Stimulated activated CD8-positive, alpha-beta memory T cell treated with anti-CD3 and anti-CD28 coated beads, Interleukin-7, amount 100 ng/mL, for 4 hours (primary cell): ENCODE measurements at places on chromosomes 11 and 22.

- DNase-seq, result no peak
These were observed 90.0 kb downstream of the INSC start for GRCh38 chr11:15204711-15205110.

- no peak for DNase-seq
These were observed 1.8 kb downstream of the ALKBH8 start for GRCh38 chr11:107563702-107564101.

DNA sequence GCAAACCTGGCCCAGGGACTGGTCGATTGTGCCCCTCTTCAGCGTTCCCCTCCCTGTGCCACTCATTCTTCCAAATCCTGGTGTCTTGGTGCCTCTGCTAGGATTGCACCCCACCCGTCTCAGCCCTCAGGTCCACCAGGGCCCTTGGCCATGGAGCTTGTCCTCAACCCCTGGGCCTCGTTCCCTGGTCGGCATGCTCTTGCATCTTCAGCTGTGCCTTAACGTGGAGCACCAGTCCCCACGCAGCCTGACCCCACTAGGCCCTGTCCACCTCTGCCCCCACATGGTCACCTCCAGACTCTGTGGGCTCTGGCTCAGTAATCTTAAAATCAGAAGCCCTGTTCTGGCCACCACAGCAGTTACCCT is 61.1 kb downstream of the OSBP2 start:
- DNase-seq, result no peak

DNA sequence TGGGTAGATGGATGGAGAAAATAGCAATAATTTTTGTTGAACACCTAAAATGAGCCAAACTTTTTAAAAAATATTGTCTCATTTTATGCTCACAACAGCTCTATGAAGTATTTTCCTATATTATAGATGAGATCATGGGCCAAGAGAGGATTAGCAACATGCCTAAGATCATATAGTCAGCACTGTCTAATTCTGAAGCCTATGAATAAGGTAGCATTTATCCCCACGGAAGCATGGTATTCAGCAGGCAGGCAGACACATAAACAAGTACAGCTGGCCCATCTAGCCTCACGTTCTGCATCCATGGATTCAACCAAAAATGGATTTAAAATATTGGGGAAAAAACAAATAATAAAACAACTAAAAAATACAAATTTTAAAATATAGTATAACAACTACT is 21.9 kb upstream of the RAB30 start:
- no peak for DNase-seq

GRCh38 chr22:19968450-19968891 is 26.9 kb upstream of the TXNRD2 start:
- DNase-seq, result no peak

- no peak for DNase-seq
These were observed 94.0 kb upstream of the APOA1 start for GRCh38 chr11:116931206-116931953.

DNA sequence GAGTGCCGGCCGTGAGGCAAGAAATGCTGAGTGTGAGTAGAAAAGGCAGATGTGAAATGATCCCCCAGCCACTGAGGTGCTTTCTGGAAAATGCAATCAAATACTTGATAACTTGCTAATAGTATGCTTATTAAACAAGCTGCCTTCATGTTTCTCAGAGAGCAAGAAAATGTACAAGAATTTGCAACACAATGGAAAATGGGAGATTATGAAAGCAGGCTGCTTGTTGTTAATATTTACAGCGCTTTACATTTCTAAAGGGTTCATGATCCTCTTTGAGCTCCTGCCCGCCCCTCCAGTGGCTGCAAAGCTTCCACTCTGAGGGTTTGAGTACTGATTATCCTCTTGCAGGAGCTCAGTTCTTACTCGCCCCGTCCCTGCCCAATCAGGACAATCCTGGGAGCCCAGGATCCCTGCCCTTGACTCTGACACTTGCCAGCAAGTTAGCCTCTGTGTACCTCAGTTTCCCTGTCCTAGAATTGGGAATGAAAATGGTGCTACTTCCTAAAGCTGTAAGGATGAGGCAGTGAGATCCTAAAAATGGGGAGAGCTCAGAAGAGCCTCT is 645.1 kb downstream of the TBC1D22A start:
- DNase-seq, result no peak

GRCh38 chr22:28232204-28232603 is 313.1 kb upstream of the PITPNB start:
- no peak for DNase-seq

- DNase-seq, result no peak
These were observed 4.0 kb downstream of the USP28 start for GRCh38 chr11:113871336-113871735.
